ENCODE measurements at places on chromosomes 12 and 14. TPM values are rescaled to one million over a fixed set of nuclear protein-coding genes. Genes with fewer than 3 reads are reported as not detected.

The ACSM4 gene
- total RNA-seq = not detected

DNA sequence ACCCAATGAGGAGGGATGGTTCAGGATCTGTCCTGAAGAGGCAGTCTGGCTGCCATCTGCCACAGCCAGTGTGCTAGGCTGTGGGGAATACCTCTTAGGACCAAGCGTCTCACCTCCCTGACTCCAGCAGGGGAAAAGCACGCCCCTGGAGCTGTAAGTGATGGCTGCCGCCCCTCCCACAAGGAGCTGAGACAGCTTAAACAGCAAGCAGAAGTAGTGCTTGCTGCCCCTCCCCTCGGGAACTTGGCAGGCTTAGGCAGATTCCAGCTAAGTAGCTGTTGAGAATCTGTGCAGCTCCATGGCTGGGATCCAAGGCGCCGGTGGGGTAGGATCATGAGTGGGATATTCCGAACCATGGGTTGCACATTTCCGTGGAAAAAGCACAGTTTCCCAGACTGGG lies 360.4 kb upstream of the MDGA2 start:
- no peaks in the 10 kb centered on the region for H3K4me1 ChIP-seq
- H3K27ac ChIP-seq = no peak overlapping the region
- DNase-seq = no peak
- no peaks in the 10 kb centered on the region for H3K27me3 ChIP-seq
- H3K36me3 ChIP-seq = no peaks in the 10 kb centered on the region
- no peak overlapping the region for H3K4me3 ChIP-seq

GRCh38 chr12:56801661-56802622 lies 38.8 kb downstream of the HSD17B6 start:
- no peak overlapping the region for H3K4me3 ChIP-seq
- H3K4me1 ChIP-seq = peaks cover 5% of the 10 kb centered on the region
- no peaks in the 10 kb centered on the region for H3K27me3 ChIP-seq
- no peak for DNase-seq
- no peak overlapping the region for H3K27ac ChIP-seq

DNA sequence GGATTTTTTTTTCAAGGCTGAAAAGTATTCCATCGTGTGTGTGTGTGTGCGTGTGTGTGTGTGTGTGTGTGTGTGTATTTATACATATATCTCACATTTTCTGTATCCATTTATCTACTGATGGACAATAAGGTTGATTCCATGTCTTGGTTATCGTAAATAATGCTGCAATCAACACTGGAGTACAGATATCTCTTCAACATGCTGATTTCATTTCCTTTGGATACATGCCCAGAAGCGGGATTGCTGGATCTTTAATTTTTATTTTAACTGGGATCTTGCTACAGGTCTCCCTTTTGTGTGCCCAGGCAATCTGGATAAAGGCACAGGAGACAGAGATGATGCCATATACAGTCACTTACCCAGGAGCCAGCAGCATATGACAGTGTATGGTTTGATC lies 338.1 kb downstream of the SOX5 start:
- no peaks in the 10 kb centered on the region for H3K4me1 ChIP-seq
- H3K27me3 ChIP-seq = no peaks in the 10 kb centered on the region
- peak; percentile 44 for DNase-seq
- no peaks in the 10 kb centered on the region for H3K36me3 ChIP-seq
- H3K4me3 ChIP-seq = no peak overlapping the region

DNA sequence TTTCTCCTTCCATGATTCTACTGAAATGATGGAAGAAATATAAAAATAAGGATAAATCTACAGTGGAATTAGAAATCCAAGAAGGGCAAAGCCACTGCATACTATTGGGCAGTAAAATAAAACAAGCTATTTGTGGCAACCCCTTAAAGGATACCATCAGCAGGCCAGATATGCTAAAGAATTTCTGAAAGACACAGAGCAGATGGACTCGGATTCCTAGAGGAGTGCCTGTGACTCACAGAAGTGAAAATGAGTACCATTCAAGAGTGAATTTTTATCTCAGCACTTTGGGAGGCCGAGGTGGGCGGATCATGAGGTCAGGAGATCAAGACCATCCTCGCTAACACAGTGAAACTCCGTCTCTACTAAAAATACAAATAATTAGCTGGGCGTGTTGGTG lies 318.1 kb downstream of the LRIG3 start:
- no peaks in the 10 kb centered on the region for H3K27me3 ChIP-seq
- DNase-seq = no peak
- H3K27ac ChIP-seq = no peak overlapping the region
- H3K4me3 ChIP-seq = no peak overlapping the region
- no peaks in the 10 kb centered on the region for H3K4me1 ChIP-seq

The PFKM gene
- total RNA-seq = 105 TPM

GRCh38 chr14:84209031-84209430 lies 1320.9 kb upstream of the FLRT2 start:
- H3K36me3 ChIP-seq = no peaks in the 10 kb centered on the region
- no peaks in the 10 kb centered on the region for H3K4me1 ChIP-seq
- H3K27ac ChIP-seq = no peak overlapping the region

DNA sequence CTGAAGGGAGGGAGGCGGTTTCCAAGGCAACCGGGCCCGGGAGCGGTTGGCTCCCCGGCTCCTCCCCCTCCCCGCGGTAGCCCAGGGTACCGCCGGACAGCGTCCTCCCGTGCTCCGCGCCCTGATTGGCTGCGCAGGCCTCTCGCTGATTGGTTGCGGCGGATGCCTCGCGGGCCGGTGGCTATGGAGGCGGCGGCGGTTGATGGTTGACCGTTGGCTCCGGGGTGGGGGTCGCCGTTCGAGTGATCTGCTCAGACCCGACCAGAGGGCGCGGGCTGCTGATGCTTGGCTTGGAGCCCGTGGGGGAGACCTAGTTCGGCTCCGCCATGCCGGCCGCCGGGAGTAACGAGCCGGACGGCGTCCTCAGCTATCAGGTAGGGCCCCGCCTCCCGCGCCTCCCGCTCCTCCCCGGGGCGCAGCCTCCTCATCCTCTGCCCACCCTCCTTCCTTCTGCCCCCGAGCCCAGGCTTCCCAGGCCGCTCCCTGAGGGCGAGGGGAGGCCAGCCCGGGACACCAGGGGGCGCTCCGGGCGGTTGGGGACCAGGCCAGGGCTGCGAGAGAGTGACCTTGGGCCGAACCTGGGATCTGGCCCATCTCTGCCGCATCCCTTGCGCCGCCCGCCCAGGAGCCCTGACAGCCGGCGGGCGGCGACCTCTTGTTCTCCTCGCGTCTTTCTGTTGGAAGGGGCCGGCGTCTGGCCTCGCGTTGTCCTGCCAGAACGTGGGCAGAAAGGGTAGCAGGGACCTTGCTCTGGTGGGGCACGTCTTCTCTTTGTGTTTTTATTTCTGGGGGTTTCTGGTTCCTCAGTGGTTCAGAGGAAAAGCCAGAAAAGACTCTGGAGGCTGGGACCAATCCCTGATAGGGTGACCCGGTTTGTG lies at the start of gene SLC4A8:
Gene SLC4A8 (plus strand): TSS at position 170 of the 878 bp plus-strand sequence. CDS start 157 bp downstream, at position 327.
- peaks cover 9% of the 10 kb centered on the region for H3K4me1 ChIP-seq
- DNase-seq = peak; percentile 87
- no peaks in the 10 kb centered on the region for H3K36me3 ChIP-seq
- peak within 1 kb of the TSS; percentile 72 for H3K27ac ChIP-seq

DNA sequence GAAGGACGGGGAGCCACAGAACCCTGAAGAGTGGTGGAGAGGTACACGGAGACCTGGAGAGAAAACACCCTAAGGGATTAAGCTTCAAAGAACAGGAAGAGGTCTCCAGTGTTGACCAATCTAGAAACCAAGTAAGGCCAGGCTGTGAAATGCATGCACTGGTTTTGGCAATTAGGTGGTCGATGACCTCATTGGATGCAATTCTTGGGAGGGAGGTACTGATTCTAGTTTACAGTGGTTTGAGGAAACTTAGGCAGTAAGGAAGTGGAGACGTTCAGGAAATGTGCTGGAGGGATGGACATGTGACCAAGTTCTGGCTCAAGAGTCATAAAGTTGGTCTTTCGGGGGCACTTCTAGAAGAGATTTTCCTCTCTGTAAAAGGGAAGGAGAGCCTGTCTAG lies 91.3 kb upstream of the CEP83 start:
- DNase-seq = no peak
- no peak overlapping the region for H3K27ac ChIP-seq
- H3K4me3 ChIP-seq = no peak overlapping the region
- no peaks in the 10 kb centered on the region for H3K27me3 ChIP-seq
- peaks cover 5% of the 10 kb centered on the region for H3K4me1 ChIP-seq

The FAIM2 gene
- total RNA-seq = 72.6 TPM

DNA sequence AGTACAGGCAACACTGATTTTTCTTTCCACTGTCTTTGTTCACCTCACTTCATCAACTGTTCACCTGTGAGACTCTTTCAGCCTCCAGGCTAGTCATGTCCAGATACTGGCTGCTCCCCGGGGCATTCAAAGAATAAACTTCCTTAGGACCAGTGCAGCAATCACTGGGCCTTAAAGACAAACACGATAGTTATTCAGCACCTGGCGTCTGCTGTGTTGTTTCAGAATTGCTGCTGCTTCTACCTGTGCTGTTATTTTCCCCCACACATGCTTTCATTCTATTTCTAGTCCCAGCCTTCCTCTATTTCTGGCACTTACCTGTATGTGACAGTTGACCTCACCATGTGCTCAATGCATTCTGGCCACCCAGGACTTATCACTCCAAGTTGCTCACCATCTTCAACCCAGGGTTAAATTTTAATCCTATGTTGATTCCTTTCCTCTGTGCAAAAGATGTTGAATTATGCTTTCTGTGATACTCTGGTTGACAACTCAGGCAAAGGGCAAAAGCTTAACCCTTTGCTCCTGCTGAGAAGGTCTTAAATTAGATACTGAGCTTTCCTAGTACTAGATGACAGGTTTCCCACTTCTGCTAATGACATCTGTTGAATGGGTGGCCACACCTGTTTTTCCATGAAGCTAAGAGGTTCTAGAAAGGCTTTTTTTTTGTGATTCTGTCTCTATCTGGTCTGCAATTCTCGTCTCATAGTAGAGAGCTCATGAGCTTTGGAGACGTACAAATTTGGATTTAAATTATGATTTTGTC lies 41.4 kb downstream of the PTPRQ start:
- H3K4me3 ChIP-seq = no peak overlapping the region
- no peaks in the 10 kb centered on the region for H3K36me3 ChIP-seq
- no peaks in the 10 kb centered on the region for H3K27me3 ChIP-seq

DNA sequence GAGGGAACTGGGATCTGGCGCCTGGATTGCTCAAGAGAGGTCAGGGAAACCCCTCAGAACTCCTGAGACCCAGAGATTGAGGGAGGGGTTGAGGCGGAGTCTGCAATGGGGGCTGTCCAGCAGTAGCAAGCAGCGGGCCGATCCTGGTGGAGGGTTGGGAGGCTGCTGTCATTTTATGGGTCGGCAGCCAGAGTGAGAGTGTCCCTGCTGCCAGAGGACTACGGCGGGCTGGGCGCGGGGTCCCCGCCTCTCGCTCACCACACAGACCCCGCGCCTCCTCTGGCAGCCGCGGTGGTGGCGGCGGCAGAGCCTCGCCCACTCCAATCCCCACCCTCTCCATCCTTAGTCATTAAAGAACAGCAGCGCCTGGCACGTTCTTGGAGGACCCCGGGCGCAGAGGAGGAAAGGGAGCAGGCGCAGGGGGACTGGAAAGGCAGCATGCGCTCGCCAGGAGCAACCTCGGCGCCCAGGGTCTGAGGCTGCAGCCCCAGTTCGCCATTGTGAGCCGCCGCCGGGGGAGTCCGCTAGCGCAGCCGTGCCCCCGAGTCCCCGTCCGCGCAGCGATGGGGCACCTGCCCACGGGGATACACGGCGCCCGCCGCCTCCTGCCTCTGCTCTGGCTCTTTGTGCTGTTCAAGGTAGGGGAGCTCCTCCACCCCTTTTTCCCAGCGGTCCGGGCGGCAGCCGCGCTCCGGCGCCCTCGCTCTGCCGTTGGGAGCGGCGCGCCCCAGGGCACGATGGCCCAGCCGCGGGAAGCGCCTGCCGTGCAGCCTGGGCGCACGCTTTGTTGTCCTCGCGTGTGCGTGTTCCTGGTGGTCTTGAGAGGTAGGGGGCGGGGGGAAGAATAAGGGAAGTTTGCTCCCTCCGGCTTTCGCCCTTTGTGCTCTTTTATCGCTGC lies at the start of gene PTPRO:
Gene PTPRO (plus strand): TSS at position 345 of the 898 bp plus-strand sequence.
- no peaks in the 10 kb centered on the region for H3K4me1 ChIP-seq
- H3K27me3 ChIP-seq = no peaks in the 10 kb centered on the region

The TMEM63C gene
- 4.5 TPM for total RNA-seq

DNA sequence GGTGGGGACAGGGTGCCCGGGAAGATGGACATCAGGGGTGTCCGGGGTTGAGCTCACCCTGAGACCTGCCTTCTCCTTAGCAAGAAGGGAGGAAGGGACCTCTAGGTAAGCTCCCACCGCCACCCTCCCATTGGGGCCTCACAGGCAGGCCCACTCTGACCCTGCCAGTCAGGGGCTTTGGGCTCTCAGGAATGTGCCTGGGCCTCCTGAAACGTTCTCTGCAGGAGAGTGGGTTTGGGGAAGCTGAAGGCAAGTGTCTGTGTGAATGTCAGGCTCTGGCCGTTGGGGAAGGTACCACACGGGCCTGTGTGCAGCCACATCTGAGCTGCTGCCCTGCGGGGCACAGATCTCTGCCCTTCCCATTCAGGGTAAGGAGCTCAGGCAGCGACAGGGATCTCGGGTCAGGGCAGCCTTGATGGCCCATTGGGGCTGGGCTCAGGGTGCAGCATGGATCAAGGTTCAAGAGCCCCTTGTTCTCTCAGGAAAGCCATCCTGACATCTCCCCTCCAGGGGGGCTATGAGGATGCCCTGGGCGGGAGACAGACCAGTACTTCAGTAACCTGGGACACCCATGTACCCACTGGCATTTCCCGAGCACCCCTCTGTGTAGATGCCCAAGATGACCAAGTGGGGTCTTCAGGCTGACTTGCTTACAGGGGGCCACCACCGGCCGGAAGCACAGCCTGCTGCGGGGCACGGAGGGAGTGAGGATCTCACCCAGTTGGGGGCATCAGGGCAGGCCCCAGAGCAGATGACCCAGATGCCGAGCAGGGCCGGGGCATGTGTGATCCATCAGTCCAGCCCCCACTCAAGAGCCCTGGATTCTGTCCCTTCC lies 29.7 kb downstream of the FAM222A start:
- no peak overlapping the region for H3K27ac ChIP-seq
- H3K4me3 ChIP-seq = no peak overlapping the region
- peaks cover 48% of the 10 kb centered on the region for H3K4me1 ChIP-seq

- no peaks in the 10 kb centered on the region for H3K27me3 ChIP-seq
- no peak overlapping the region for H3K4me3 ChIP-seq
- H3K4me1 ChIP-seq = no peaks in the 10 kb centered on the region
- no peak for DNase-seq
- H3K27ac ChIP-seq = no peak overlapping the region
These were observed 225.5 kb downstream of the CCDC91 start for GRCh38 chr12:28415755-28416154.

The SIVA1 gene
- 83.3 TPM for total RNA-seq

Measured in spinal cord (tissue), 10 donors.